ENCODE measurements at places on chromosomes 16 and 17. TPM values are rescaled to one million over a fixed set of nuclear protein-coding genes. Genes with fewer than 3 reads are reported as not detected.

- peak; percentile 40 for DNase-seq
Observed at GRCh38 chr16:53832896-53833544, 129.1 kb downstream of the FTO start.

DNA sequence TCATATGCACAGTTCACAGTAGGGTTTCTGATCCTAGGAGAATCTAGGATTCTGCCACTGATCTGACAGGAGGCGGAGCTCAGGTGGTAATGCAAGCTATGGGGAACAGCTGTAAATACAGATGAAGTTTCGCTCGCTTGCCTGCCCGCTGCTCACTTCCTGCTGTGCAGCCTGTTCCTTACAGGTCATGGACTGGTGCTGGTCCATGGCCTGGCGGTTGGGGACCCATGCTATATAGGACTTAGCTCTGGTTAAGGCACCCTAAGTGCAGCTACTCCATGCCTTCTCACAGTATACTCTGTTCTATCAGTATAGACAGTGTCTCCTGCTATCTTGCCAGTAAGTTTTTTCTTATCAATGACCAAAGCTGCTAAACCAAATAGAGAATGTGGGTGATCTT, 2.4 kb downstream of the MPHOSPH6 start:
- DNase-seq = no peak

DNA sequence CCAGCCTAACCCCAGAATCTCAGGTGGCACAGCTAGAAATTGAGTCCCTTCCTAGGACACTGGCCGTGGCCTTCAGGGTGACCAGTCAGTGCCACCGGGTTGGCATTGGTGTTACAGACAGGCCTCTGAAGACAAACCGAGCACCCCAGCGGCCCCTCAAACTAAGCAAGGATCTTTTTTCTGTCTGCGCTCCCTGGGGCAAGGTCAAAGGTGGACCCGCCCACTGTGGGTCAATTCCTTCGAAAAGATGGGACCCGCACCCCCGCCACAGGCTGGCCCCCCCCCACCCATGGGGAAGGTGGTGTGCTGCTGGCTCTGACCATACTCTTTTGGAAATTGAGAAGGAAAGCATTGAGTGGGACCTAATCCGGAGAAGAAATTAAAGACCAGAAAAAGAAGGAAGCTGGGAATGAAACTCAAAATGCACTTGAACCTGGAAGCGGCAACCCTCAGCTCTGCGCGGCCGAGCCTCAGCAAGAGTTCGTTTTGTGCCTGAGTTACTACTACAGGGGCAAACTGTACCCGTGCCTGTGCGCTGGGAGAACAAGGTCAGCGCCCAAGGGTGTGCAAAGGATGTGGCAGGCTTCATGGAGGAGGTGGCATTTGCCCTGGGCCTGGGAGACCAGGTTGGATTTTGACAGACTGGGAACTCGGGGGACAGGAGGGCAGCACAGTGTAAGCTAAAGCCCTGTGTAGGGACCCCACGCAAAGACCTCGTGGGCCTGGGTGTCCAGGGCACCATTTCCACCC, 20.4 kb downstream of the TMC6 start:
- DNase-seq = no peak

DNA sequence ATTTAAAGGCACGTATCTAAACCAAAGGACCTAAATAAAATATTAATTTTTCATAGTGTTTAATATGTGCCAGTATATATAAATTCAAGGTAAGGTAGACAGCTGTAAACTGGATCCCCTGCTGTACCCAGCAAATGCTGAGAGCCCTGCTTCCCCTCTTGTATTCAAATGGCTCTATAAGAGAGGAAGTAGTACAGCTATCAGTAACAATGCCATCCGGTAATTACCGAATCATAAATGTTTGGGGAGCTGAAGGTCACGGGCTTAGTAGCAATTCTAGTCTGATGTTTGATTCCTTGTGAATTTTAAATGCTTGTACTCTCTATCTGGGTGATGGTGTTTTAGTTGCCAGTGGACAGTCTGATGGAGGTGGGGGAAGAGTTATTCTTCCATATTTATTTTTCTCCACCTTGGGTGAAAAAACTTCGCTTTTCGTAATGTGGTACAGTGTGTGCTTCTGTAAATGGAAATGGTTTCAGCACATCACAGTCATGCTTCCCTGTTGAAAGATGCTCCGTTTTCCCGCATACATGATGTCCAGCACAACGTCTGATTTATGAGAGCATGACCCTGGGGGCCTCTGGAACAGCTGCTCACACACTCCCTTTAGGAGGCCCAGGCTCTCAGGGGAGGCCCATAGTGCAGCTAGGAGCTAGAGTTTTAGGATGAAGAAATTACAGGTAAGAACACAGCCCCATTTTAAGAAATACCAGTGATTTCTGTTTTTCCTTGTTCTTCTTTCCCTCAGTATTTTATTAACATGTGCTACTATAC, 423.9 kb downstream of the WWOX start:
- DNase-seq = no peak

DNA sequence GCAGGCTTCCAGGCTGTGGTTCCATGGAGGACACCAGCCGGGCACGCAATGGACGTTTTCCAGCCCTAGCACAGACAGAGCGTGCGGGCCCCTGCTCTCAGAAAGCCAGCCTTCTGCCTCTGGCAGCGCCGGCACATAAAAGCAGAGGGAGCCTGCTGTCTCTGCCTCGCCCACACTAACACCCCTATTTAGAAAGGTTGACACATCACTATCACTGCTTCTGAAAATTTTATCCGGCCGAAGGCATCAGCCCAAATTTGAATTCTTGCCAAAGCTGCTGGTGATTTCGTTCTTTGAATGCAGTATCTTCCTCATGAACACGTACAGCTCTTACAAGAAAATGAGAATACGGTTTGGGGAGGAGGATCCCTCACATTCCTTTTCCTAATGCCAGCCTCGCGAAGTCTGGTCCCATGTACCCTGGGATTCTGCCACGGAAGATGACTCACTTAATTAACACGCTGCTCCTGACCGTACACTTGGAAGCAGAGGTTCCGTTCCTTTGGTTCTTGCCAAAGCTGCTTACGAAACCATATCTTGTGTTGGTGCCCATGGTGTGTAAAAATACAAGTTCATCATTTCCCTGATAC, 1.3 kb upstream of the RAB11FIP3 start:
- peak; percentile 92 for DNase-seq

DNA sequence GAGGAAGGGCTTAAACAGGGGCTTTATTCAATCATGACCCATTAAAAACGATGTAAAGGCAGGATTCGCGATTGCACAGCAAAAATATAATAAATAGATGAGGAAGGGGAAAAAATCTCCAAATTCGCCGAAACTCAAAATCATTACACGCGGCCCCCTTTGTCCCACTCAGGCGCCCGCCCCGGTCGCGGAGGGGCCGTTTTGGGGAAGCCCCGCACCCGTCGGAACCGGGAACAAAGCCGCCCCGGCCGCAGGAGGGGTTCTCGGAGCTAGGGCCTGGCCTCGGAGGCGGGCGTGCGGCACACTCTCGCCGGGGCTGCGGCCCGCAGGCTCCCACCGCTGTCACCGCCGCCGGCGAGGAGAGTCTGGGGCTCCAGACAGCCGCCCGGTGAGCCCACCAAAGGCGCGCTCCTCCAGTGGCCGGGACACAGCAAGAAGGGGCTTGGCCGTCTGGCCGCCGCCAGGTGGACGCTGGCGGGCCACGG, 521 bp downstream of the C16orf87 start:
- DNase-seq = no peak

DNA sequence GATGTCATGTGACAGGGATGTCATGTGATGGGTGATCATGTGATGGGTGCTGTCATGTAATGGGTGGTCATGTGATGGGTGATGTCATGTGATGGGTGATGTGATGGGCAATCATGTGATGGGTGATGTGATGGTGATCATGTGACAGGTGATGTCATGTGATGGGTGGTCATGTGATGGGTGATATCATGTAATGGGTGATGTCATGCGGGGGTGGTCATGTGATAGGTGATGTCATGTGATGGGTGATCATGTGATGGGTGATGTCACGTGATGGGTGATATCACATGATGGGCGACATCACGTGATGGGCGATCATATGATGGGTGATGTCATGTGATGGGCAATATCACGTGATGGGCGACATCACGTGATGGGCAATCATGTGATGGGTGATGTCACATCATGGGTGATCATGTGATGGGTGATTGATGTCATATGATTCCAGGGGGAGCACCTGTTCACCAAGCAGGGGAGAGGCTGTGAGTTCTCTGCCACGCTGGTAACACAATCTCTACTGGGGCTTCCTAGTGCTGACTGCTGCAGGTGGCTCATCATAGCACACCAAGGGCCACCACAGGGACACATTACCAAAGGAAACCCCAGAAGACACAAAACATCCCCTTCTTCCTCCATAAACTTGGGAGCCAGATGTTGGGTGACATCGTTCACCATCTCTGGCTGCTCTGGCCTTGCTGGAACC, 16.5 kb downstream of the CD300LB start:
- DNase-seq = no peak

GRCh38 chr16:16021988-16022682, 72.7 kb downstream of the ABCC1 start:
- peak; percentile 92 for DNase-seq

DNA sequence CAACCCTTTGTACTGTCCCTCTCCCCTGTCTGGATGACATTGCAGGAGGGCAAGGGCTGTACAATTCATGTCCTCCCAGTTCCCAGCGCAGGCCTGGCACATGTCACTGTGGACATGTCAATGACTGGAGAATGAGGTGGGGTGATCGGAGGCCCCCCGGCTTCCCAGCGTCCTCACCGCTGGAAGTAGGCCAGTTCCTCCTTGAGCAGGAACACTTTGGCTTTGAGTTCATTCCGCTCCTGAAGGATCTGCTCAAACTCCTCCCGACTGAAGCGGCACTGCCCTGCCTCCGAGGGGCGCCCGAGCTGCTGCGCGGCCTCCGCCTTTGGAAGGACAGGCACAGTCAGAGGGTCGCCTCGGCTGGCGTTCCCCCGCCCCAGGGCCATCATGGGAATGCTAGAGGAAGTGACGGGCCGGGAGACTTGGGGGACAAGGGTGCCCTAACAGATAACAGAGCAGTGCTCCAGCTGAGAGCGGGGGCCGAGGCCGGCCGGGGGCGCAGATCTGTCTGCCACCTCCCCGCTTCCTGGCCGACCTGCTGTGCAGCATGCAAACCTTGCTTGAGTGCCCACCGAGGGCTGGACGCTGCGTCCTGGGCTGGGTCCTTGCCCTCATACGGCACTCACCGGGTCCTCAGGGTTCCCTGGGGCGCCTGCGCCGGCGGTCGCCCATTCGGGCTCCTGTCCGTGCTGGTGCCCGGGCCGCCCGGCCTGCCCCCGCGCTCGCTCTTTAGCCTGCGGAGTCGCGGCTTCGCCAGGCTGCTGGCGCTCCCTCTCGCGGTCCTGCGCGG, 1.3 kb downstream of the RILP start:
- DNase-seq = peak; percentile 12

- DNase-seq = peak; percentile 79
Observed at GRCh38 chr16:48556913-48557351, 53.0 kb downstream of the N4BP1 start.

GRCh38 chr17:2063261-2064146, 8.6 kb downstream of the HIC1 start:
- no peak for DNase-seq

GRCh38 chr17:67417507-67417906, 40.4 kb downstream of the PITPNC1 start:
- DNase-seq = peak; percentile 25

GRCh38 chr17:65228287-65228686, 91.1 kb downstream of the RGS9 start:
- DNase-seq = no peak

DNA sequence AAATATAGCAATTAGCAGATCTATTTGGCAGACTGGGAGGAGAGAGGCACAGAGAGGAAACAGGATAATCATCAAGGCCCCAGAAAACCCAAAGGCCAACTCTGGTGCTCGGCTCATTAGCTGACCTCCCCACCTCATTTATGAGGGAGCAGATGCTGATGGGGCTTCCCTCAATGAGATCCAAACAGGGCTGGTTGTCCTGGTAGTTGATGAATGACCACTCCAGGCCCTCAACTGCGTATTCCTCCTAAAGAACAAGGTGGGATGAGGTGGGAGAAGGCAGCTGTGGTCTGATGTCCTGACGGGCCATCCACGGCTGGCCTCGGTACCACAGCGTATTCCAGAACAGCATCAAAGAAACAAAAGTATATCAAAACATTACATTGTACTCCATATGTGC, 20.8 kb downstream of the ZNHIT3 start:
- DNase-seq = no peak

DNA sequence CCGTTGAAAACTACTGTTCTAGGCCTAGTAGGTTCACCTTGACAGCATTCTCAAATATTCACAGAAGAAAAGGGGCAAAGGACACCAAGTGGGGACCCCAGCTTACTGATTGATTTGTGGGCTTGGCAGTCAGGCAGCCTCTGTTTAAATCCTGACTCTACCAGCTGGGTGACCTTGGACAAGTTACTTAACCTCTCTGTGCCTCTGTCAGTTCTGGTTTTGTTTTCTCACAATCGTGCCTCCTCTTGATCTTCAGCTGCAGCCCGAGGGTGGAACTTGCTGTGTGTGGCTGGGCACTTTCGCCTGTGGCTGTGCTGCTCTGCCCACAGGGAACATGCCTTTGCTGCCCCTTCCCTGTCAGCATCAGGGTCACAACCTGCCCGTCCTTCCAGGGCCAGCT, 17.8 kb downstream of the RAP1GAP2 start:
- DNase-seq = no peak

- no peak for DNase-seq
Observed at GRCh38 chr17:66789961-66790437, 44.9 kb upstream of the CACNG5 start.

- DNase-seq = no peak
Observed at GRCh38 chr17:49477709-49478108, 17.4 kb upstream of the NGFR start.

GRCh38 chr17:62628831-62629555, 1.5 kb downstream of the MRC2 start:
- no peak for DNase-seq

- no peak for DNase-seq
Observed at GRCh38 chr17:17757391-17757791, 76.1 kb downstream of the RAI1 start.

DNA sequence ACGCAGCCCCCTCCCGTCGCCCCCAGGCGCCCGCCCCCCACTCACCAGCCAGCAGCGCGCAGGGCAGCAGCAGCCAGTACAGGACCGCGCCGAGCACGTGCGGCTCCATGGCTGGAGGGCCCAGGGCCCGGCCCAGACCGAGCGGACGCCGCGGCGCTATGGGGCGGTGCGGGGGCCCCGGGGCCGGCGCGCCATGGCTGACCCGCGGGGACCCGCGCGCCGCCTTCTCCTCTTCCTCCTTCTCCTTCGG, 239 bp downstream of the PIEZO1 start:
- DNase-seq = no peak

DNA sequence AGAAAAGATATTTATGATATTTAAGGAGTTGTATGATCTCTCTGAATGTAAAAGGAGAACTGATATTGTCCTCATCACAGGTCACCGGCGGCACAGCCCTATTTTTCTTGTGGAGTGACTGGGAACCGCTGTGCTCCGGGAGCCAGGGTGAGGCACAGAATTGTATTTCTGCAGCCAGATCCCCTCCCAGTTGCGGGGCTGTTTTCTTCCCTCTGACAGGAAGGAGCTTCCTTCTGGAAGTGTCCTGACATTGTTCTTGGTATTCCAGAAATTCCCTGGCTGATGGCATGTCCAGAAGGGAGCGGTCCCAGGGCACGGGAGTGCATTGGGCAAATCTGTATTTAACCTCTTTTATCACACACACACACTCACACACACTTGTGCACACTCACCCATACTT, 268.6 kb upstream of the FOXF1 start:
- no peak for DNase-seq

GRCh38 chr17:36094746-36095145, 4.8 kb upstream of the CCL3 start:
- no peak for DNase-seq

Gene CLEC10A
- not detected for total RNA-seq

Gene TRPV2
- 0.26 TPM for total RNA-seq

Gene PCTP
- total RNA-seq = 13.6 TPM

Gene EPOP
- total RNA-seq = 2.4 TPM

Gene SMURF2
- 40.6 TPM for total RNA-seq

Gene NETO2
- total RNA-seq = 20.7 TPM

Gene HSD17B2
- total RNA-seq = 63.7 TPM

Gene PHOSPHO1
- total RNA-seq = not detected
